ENCODE measurements at places on chromosomes 11 and 22. TPM values are rescaled to one million over a fixed set of nuclear protein-coding genes. Genes with fewer than 3 reads are reported as not detected.

The TRIM48 gene
- total RNA-seq, result not detected

The CHORDC1 gene
- 20.8 TPM for total RNA-seq

The PRAME gene
- total RNA-seq, result not detected

The TSSK2 gene
- total RNA-seq, result not detected

The SSTR3 gene
- 0.09 TPM for total RNA-seq

The TMEM191C gene
- 0.71 TPM for total RNA-seq

The NRXN2 gene
- 0.57 TPM for total RNA-seq

The ARHGAP20 gene
- 6.7 TPM for total RNA-seq

The CHRDL2 gene
- 0.14 TPM for total RNA-seq

The BACE1 gene
- total RNA-seq, result 18.1 TPM

The CCDC116 gene
- total RNA-seq, result 0.18 TPM

The C1QTNF4 gene
- total RNA-seq, result not detected

The FAM180B gene
- 0.09 TPM for total RNA-seq

The PLAAT5 gene
- total RNA-seq, result 0.09 TPM

The BTBD18 gene
- not detected for total RNA-seq

The JAML gene
- total RNA-seq, result not detected

The OR2AT4 gene
- not detected for total RNA-seq

The GATD1 gene
- 16.4 TPM for total RNA-seq

The IL18 gene
- total RNA-seq, result 5.8 TPM

The CRYBB2 gene
- total RNA-seq, result not detected

The P4HA3 gene
- 35.9 TPM for total RNA-seq

The MACROD1 gene
- 17.7 TPM for total RNA-seq

The LAYN gene
- 60.4 TPM for total RNA-seq

The RFPL2 gene
- not detected for total RNA-seq

The FUT4 gene
- total RNA-seq, result 3.3 TPM

The MN1 gene
- 0.85 TPM for total RNA-seq

The ANO1 gene
- total RNA-seq, result 0.14 TPM

The OR8B4 gene
- not detected for total RNA-seq
